ENCODE measurements at places on chromosomes 5 and 9. TPM values are rescaled to one million over a fixed set of nuclear protein-coding genes. Genes with fewer than 3 reads are reported as not detected.

Gene OR2Y1
- total RNA-seq: not detected

Gene C5orf34
- total RNA-seq: 0.69 TPM

Gene HNRNPA0
- 29.4 TPM for total RNA-seq

Gene CDH9
- not detected for total RNA-seq

Gene GCNT1
- 15.6 TPM for total RNA-seq

Gene SH3GL2
- total RNA-seq: 0.17 TPM

Gene CNTFR
- total RNA-seq: 23.0 TPM

Gene PCDHA1
- 0.06 TPM for total RNA-seq

Gene C9orf152
- 44.4 TPM for total RNA-seq

Gene KCNN2
- total RNA-seq: 0.17 TPM

Gene SPATA31D4
- not detected for total RNA-seq

Gene GRIA1
- not detected for total RNA-seq

Gene OTP
- not detected for total RNA-seq

Gene ADRA1B
- total RNA-seq: 0.32 TPM

Gene PNPLA7
- total RNA-seq: 16.5 TPM

Gene GABRP
- 44.3 TPM for total RNA-seq

Gene PRDM9
- not detected for total RNA-seq

Gene BAAT
- total RNA-seq: 117 TPM

Gene RMRP
- total RNA-seq: 17,824 TPM

Gene FOXD4
- 0.43 TPM for total RNA-seq

Gene SLC23A1
- 17.0 TPM for total RNA-seq

Gene LOX
- total RNA-seq: 9.9 TPM

Gene DOK3
- 12.8 TPM for total RNA-seq

Gene SLIT3
- total RNA-seq: 40.2 TPM

Gene SHOC1
- not detected for total RNA-seq

Gene MCTP1
- 9.9 TPM for total RNA-seq

Gene CCDC127
- total RNA-seq: 7.0 TPM

Gene STARD4
- total RNA-seq: 40.7 TPM

Gene HSD17B3
- 3.2 TPM for total RNA-seq

Gene ACOT12
- 0.75 TPM for total RNA-seq

Gene PCDHGA1
- total RNA-seq: 0.72 TPM

Gene RASGEF1C
- 1.1 TPM for total RNA-seq

Gene CYLC2
- total RNA-seq: not detected

Gene SARDH
- total RNA-seq: 2.8 TPM

Gene PCDHGC4
- total RNA-seq: 2.6 TPM

Gene MACROH2A1
- total RNA-seq: 256 TPM

Gene LMX1B
- total RNA-seq: 0.17 TPM

Gene MLANA
- not detected for total RNA-seq

Gene TTLL11
- total RNA-seq: 10.9 TPM

Gene CER1
- not detected for total RNA-seq

Gene CHD1
- 26.5 TPM for total RNA-seq

Gene PIP5K1B
- total RNA-seq: 14.0 TPM

Gene PCDHGB4
- 5.2 TPM for total RNA-seq

Gene SPATA31C1
- not detected for total RNA-seq

Gene G3BP1
- 135 TPM for total RNA-seq

Gene ABCA1
- 36.4 TPM for total RNA-seq

Gene EIF4EBP3
- total RNA-seq: 14.4 TPM

Gene FGF1
- 0.98 TPM for total RNA-seq

Gene NIPAL4
- 0.63 TPM for total RNA-seq

Data from mucosa of gallbladder (tissue), 1 donor.